Retina (tissue), 1 donor: ENCODE measurements at places on chromosomes 5 and 9.

DNA sequence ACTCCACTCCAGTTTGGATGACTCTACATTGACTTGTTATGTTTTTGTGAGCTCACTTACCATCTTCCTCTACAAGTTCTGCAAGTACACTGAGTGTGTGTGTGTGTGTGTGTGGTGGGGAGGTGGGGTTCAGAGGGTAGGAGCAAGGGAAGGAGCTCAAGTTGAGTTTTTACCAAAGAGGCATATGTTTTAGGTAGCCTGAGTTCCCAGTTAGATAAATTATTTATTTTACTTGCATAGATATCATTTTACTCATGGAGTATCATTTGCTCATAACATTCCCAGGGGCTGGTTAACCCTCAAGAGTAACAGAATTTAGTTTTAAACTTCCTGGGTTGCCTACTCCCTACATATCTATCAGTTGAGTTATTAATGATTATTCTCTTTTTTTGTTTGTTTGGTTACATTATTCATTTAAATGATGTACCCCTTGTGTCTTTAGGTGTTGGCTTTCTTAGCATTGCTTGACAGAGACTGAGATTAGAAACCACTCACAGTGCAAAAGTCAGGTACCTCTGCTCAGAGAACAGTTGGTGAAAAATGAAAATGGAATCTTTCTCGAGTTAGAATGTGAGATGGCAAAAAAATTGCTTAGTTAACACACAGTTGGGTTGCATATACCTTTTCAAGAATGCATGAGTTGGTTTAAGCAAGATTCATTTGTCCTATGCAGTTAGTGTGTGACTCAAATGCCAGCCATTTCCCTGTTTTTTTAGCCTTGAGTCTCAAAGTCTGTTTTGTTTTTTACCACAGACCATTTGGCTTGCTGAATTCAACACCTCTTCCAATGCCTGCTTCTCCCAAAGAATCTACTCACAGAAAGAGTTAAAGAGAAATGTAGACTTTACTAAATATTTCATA is 29.2 kb downstream of the TNFSF8 start:
- DNase-seq: no peak

DNA sequence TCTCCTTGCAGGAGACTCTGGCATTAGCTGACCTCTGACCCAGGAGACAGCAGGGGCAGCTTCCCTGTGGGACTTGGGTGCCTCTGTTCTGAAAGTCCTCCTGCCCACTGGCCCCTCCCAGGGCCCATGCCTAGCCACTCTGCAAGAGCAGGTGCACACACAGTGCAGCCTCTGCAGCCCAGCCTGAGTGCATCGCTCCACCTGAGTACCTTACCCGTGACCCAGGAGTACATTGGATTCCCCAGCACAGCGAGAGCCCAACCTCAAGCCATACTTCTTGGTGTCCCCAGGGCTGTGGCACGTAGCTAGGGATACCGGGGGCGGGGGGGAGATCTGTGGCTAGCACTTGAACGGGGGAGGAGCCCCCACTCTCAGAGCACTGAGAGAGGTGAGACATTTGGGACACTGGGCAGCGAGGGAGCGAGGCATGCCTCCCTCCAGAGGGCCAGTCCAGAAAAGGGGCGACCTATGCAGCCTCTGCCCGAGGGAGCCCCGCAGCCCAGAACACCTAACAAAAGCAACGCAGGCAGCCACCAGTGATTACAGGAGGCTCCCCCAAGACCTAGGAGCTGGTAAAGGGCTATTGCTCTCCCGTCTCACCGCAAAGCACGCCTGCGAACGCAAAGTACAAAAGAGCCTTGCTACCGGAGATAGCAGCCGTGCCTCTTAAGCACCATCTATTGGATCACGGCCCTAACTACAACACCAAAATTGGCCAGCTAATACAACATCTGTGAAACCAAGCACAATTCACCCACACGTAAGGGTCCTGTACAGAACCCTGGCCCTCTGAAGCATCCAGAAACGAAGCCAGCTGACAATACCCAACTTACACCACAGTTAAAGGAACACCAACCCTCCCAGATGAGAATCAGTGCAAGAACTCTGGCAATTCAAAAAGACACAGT is 826 bp upstream of the PRDM9 start:
- DNase-seq: no peak

- DNase-seq: no peak
Observed at GRCh38 chr5:452978-453710, 10.2 kb downstream of the EXOC3 start.

DNA sequence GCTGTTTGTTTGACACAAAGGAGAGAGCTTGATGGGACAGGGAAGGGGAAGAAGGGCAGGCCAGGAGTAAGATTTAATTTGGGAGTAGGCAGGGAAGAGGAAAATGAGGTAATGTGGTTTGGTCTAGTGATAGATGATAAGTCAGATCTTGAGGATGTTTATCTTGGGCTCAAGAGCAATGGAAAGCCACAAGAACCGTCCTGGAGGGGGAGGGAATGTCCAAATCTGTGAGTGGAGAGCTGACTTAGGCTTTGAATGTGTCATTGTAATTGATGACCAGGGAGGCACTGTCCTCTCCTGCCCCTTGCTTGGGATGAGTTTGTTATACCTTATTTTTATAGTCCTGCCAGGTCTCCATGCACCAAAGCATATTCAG is 37.5 kb downstream of the MAMDC2 start:
- DNase-seq: no peak

DNA sequence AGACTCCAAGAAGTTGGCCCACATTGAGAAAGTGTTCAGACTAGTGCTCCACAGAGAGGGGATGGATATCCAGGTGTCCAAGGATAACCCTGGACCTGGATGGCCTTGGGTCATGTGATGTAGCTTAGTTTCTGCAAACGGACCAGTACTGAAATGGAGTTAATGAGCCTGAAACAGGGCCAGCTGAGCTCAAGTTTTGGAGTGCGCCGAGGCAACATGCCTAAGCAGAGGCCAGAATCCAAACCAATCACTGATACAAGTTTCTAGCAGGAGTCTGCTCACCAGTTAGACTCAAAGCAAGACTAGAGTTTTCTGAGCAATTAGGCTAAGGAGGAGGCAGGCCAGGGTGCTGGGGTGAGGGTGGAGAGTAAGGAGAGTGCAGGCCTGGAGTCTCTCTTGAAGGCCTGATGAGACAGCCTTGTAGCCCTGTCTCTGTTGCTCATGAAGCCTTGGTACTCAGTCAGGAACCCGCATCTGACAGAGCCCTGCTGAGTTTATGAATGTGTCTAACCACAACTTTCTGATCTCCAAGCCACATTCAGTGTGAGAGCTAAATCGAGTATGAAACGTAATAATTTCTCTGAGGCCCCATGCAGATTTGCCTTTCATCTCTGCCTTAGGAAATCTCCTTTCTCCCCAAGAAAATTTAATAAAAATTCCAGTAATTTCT is 68.9 kb upstream of the EQTN start:
- DNase-seq: no peak

- DNase-seq: no peak
Observed at GRCh38 chr9:78386773-78387172, 89.8 kb downstream of the PSAT1 start.

GRCh38 chr5:172683645-172684471 is 42.8 kb downstream of the NEURL1B start:
- peak; percentile 68 for DNase-seq

GRCh38 chr9:136720898-136721338 is 8.5 kb downstream of the DIPK1B start:
- no peak for DNase-seq

DNA sequence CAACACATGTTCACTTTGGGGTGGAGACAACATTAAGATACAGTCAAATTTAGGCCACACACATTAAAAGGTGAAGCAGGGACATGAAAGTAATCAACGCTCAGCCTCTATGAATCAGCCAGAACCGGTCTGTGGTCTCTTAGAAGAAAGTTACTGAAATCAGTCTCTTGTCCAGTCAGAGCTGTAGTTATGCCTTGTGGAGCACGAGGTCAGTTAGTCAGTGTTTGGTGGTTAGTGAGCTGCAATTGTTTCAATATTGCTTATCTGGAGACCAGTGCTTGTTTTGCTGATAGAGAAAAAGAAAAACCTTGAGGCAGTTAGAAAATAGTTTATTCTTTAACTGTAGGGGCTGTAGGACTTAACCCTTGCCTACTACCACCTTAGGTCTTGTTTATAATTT is 157.8 kb upstream of the RASEF start:
- DNase-seq: no peak

- DNase-seq: peak; percentile 25
Observed at GRCh38 chr5:164012371-164012770, 507.0 kb downstream of the MAT2B start.

DNA sequence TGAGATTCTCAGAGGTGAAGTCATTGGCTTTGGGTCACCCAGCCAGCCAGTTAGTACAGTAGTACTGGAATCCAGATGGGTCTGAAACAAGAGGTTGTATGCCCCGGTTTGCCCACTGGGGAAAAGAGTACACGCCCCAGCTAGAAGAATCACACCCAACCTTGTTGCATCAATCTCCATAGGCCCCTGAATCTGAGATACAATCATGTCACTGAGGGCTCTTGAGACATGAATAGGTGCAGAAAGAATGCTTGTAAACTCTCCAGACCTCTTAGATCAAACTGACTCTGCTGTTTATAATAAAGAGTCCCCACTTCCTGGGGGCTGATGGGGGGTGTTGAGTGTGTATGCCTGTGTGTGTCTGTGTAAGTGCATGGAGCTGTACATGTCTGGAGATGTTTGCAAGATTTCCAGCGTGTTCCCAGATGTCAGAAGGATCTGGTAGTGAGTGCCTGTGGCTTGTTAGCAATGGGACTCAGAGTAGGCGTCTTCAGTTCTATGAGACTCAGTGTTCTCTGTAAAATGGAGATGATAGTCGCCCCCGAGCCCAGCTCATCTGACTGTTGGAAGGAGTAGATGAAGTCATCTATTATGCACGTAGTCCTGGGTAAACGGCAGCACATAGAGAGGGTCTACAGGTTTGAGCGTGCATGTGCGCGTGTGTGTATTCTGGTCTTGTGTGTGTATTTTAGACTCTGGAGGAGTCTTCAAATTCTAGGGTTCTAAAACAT is 48.2 kb downstream of the COL27A1 start:
- DNase-seq: no peak
